Osteocyte (in vitro differentiated cells): ENCODE measurements at places on chromosomes 6 and 20. TPM values are rescaled to one million over a fixed set of nuclear protein-coding genes. Genes with fewer than 3 reads are reported as not detected.

WASF1 gene
- 23.9 and 26.2 TPM in 2 replicates for total RNA-seq

GRCh38 chr6:105596284-105596755 lies 193.4 kb upstream of the PREP start:
- no peak for DNase-seq

- no peak for DNase-seq
These were observed 1.2 kb upstream of the CLDN20 start for GRCh38 chr6:155262655-155263054.

RIOK1 gene
- 14.8 and 22.5 TPM in 2 replicates for total RNA-seq

GRCh38 chr6:33248643-33248931 lies 23.1 kb downstream of the VPS52 start:
- no peak for DNase-seq

GRCh38 chr20:51087266-51087665 lies 64.4 kb upstream of the KCNG1 start:
- no peak for DNase-seq

GRCh38 chr6:22765015-22765414 lies 195.6 kb downstream of the HDGFL1 start:
- DNase-seq, result no peak

DNA sequence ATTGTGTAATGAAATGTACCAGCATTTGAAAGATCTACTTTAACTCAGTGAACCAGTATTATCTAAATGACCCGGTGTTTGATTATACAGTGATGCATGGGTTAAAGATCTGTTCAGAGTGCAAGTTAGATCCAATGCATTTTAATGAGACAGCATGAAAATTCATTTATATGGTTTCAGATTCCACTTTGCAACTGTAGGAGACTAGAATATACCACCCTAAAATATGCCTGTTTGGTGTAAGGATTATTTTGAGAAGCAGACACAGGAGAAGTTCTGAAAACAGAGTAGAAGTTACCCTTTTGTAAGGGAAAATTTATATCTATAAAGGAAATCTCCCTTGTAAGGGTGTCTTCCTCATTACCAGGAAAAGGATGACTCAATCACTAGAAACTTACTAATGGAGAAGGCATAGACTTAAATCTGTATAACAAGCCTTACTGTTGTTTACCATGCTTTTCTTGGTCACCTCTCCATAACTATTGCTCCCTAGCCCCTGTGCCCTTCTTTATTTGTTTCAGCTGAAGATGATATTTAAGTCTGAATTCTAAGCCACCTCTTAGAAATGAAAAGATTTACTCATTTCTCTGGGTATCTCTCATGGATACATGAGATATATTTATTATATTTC lies 105.4 kb downstream of the NCOA3 start:
- no peak for DNase-seq

GRCh38 chr6:156825475-156825874 lies 48.3 kb downstream of the ARID1B start:
- DNase-seq, result no peak

- peak; percentile 67 for DNase-seq
These were observed 46.5 kb downstream of the ADTRP start for GRCh38 chr6:11732036-11732631.

- DNase-seq, result peak; percentile 66
These were observed 57.8 kb downstream of the PTPN1 start for GRCh38 chr20:50567860-50568548.

GRCh38 chr6:40874495-40874894 lies 164.5 kb downstream of the UNC5CL start:
- no peak for DNase-seq

DNA sequence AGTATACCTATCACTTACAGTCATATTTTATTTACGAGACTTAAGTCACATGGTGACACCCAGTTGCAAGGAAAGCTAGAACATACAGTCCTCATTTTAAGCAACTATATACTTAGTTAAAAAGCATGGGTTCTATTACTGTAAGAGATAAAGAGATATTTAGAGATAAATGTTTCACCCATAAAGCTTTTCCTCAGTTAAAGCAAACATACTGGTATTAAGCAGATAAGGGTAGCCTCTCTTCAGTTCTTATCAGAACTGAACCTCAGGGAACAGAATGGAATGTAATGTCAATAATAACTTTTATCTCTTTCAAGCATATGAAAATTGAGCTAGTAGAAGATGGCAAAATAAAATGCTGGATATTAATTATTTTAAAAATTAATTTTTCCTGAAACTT lies 9.9 kb upstream of the ASCC3 start:
- DNase-seq, result no peak

DNA sequence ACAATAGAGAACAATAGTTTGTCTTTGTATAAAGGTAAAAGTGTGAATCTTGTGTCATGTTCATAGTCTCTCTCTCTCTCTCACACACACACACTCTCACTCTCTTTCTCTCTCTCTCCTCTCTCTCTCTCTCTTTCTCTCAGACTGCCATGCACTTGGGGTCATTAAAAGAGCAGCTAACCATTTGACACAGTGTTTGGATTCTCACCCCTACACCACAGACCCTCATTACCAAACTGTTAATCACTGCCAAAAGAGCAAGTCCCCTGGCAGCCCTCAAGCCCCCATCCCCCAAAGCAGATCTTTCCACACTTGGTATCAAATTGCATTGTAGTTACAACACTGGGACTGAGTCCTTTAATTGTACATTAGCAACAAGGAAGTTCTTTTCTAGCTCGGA lies 305.8 kb upstream of the RSPO3 start:
- DNase-seq, result no peak

- DNase-seq, result no peak
These were observed 11.4 kb downstream of the MICA start for GRCh38 chr6:31414771-31415265.

GRCh38 chr6:137020776-137021175 lies 24.0 kb downstream of the IL20RA start:
- DNase-seq, result no peak

GRCh38 chr20:1535420-1536175 lies 21.9 kb downstream of the SIRPD start:
- no peak for DNase-seq

DNA sequence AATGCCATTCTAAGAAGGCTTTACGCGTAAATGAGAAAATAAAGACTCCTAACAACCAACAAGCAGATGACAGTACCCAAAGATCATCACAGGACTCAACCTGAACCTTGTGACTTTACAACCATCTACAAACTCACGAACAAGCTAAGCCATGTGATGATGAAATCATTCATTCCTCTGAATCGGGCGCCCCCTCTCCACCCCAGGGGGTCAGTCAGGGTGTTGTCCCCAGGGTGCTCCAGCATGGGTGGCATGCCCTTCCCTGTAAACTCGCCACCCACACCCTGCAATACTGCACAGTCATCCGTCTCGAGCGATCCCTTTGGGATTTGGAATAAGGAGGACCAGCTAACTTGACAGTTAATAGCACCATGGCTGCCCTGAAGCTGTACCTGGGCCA lies 12.6 kb downstream of the SERPINB6 start:
- DNase-seq, result no peak
